ENCODE measurements at places on chromosomes 6 and 20. TPM values are rescaled to one million over a fixed set of nuclear protein-coding genes. Genes with fewer than 3 reads are reported as not detected.
A peak's percentile ranks its signal among the peaks of the same experiment; 100 is the strongest.

The HCRTR2 gene
- not detected for total RNA-seq

The NHSL1 gene
- total RNA-seq, result 6.2 TPM

The EFCAB8 gene
- total RNA-seq, result not detected

The CLPSL2 gene
- not detected for total RNA-seq

The MYT1 gene
- not detected for total RNA-seq

The PPP1R16B gene
- not detected for total RNA-seq

The COL9A1 gene
- total RNA-seq, result not detected

The ADRM1 gene
- total RNA-seq, result 138 TPM

The GID8 gene
- total RNA-seq, result 29.1 TPM

- H3K27me3 ChIP-seq, result no peaks in the 10 kb centered on the region
- 0 out of 2 replicates have a peak, but pooled peaks cover 5% of the 10 kb centered on the region for H3K4me1 ChIP-seq
- no peak overlapping the region for H3K27ac ChIP-seq
- H3K36me3 ChIP-seq, result no peaks in the 10 kb centered on the region
These were observed 229.3 kb downstream of the FARS2 start for GRCh38 chr6:5490501-5491069.

DNA sequence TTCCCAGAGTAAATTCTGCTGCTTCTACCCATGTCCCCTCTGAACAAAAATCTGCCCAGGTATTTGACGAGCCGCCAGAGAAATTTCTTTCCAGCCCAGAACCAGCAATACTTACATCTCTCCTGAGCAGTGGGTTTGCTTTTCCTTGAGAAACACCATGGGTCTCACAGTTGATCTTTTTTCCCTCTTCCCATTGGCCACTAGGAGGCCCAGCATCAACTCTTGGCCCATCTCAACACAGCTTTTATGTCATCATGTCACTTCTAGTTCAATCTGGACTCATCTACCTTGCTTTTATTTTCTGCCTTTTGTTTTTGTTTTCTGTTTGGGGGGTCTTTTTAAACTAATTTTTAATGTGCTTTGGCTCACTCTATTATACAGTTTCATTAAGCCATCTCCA is 18.8 kb downstream of the MAFB start:
- no peak for DNase-seq
- H3K4me1 ChIP-seq, result peaks cover 7% of the 10 kb centered on the region
- H3K4me3 ChIP-seq, result no peak overlapping the region
- H3K27me3 ChIP-seq, result no peaks in the 10 kb centered on the region

DNA sequence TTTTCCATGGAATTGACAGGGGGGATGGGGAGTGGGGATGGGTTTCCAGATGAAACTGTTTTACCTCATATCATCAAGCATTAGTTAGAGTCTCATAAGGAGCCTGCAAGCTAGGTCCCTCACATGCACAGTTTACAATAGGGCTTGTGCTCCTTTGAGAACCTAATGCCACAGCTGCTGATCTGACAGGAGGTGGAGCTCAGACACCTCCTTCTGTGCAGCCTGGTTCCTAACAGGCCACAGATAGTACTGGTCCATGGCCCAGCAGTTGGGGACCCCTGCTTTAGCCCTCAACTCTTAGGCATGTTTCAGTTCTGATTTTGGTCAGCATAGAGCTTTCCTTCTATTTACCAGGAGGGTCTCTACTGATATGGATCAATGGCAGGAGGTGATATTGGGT is 251.6 kb downstream of the LAMA2 start:
- no peaks in the 10 kb centered on the region for H3K36me3 ChIP-seq
- no peak overlapping the region for H3K4me3 ChIP-seq
- H3K4me1 ChIP-seq, result peaks cover 21% of the 10 kb centered on the region
- no peak overlapping the region for H3K27ac ChIP-seq

DNA sequence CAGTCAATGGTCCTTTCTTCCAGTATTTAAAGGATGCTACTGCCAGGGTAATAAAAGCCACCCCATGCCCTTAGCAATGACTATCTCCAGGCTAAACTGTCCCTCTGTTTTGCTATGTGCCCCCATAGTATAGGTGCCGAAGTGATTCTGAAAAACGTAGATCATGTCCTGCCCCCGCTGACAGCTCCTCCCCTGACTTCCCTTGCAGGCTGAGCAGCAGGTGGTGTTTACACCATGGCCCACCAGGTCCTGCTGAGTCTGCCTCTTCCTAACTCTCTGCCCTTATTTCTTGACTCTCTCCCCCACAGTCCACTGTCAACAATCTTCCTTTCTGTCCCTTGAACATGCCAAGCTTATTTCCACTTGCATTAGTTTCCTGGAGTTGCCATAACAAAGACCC is 352.5 kb upstream of the TSHZ2 start:
- H3K27ac ChIP-seq, result no peak overlapping the region
- no peak overlapping the region for H3K4me3 ChIP-seq
- H3K36me3 ChIP-seq, result no peaks in the 10 kb centered on the region
- DNase-seq, result no peak
- H3K27me3 ChIP-seq, result no peaks in the 10 kb centered on the region
- H3K4me1 ChIP-seq, result peaks cover 13% of the 10 kb centered on the region

DNA sequence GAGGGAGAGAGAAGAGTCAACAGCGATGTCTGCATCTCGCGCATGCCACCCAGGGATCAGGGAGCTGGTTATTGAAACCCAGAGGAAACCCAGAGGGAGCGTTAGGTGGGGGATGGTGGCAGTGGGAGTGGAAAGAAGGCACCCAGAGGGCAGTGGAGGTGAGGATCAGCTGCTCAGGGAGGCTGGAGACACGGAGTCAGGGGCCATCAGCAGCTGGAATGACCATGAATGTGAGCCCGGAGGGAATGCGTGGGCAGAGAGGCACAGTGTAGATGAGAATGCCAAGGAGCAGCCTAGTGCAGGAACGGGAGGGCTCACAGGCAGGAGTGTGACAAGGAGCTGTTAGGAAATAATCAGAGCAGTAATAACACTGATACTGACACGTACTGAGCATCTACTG is 36.2 kb downstream of the RSPO4 start:
- no peak overlapping the region for H3K4me3 ChIP-seq
- H3K4me1 ChIP-seq, result no peaks in the 10 kb centered on the region
- no peak for DNase-seq
- H3K27ac ChIP-seq, result no peak overlapping the region
- 0 out of 2 replicates have a peak, but pooled peaks cover 6% of the 10 kb centered on the region for H3K27me3 ChIP-seq

DNA sequence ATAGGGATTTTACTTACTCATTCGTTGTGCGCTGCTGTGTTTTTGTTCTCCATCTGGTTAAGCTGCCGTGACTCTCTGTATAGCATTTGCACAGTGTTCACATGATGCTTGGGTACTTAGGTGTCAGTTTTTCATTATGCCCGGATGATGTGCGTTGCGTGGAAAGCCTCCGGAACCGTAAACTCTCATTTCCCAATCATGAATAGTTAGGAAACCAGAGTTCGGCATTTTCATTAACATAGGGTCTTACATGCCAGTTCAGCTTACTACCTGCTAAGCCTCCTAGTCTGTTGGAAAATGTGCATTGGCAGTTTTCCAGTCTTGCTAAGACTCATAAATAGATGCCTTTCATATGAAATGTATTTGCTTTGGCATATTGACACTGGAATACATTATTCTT is 483.4 kb upstream of the FLRT3 start:
- no peak overlapping the region for H3K4me3 ChIP-seq
- no peaks in the 10 kb centered on the region for H3K4me1 ChIP-seq
- no peaks in the 10 kb centered on the region for H3K27me3 ChIP-seq
- no peak for DNase-seq

- H3K27ac ChIP-seq, result peak overlapping the region; percentile 97
- 0 out of 2 replicates have a peak, but pooled peaks cover 14% of the 10 kb centered on the region for H3K4me1 ChIP-seq
- peak; percentile 42 for DNase-seq
- peak overlapping the region; percentile 95 for H3K4me3 ChIP-seq
- H3K36me3 ChIP-seq, result peaks cover 39% of the 10 kb centered on the region
These were observed 1.5 kb downstream of the PRRC2A start for GRCh38 chr6:31621991-31622390.

GRCh38 chr6:87654122-87654521 is 47.9 kb downstream of the AKIRIN2 start:
- DNase-seq, result no peak
- H3K27ac ChIP-seq, result no peak overlapping the region
- H3K4me1 ChIP-seq, result peaks cover 5% of the 10 kb centered on the region
- H3K27me3 ChIP-seq, result no peaks in the 10 kb centered on the region
- H3K36me3 ChIP-seq, result peaks cover 6% of the 10 kb centered on the region
- no peak overlapping the region for H3K4me3 ChIP-seq

DNA sequence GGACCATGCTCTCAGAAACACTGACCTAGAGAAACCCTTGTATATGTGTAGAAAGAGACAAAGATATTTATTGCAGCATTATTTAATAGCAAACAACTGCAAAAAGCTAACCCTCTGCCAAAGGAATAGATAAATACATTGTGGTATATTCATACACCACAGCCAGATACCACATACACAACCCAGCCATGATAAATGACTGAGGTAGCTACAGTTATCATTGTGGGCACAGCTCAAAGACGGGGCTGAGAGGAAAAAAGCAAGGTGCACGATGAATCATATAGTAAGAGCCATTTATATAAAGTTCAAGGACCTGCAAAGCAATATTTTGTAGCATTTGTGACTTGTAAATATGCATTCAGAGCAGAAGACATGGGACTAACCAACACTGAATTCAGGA is 30.8 kb downstream of the RSPO4 start:
- peaks cover 6% of the 10 kb centered on the region for H3K4me1 ChIP-seq
- no peak for DNase-seq
- H3K27ac ChIP-seq, result no peak overlapping the region
- H3K36me3 ChIP-seq, result no peaks in the 10 kb centered on the region
- H3K4me3 ChIP-seq, result no peak overlapping the region

DNA sequence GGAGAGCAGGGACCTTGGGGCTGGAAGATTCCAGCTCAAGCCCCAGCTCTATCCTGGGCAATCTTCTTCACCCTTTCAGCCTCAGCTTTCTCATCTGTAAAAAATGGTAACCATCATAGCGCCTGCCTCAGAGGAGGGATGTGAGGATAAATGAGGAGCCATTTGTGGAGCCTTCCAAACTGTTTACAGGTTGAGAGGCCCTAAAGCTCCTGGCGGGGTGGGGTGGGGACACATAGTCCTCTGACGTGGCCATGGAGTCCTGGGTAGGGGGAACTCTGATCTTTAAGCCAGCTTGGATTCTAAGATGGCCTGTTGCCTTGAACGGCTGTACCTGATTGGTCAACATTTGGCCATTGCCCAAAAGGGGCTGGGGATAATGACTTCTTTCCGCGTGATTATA is 111.1 kb downstream of the TOX2 start:
- peaks cover 10% of the 10 kb centered on the region for H3K4me1 ChIP-seq
- no peaks in the 10 kb centered on the region for H3K27me3 ChIP-seq
- H3K36me3 ChIP-seq, result no peaks in the 10 kb centered on the region
- no peak overlapping the region for H3K4me3 ChIP-seq

DNA sequence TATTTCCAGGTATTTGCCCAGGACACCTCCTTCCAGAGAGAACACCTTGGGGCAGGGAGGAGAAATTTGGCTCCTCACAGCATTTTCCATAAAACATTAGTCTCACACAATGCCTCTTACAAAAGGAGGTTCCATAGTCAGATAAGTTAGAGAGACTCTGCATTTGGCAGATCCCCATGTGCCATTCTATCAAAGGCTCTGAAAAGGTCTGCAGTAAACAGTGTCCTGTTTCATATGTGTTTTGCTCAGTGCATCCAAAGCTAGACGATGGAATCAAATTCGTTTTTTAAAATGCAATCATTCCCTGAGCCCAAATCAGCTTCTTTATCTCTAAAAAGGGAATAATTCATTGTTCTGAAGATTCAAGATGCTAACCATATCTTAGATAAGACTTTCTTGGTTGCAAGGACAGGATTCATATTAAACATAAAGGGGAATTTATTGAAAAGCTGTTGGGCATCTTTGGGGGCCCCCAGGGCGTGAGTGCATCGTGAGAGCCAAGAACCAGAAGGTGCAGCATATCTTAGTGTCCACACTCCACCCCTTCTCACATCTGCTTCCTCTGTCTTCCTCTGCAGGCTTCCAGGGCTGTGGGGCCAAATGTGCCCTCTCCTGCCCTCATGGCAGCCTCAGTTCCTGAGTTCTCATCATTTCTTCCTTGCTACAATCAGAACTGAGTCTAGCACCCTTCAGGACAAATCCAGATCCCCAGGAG is 41.4 kb upstream of the MLN start:
- H3K27ac ChIP-seq, result no peak overlapping the region
- no peak overlapping the region for H3K4me3 ChIP-seq
- H3K27me3 ChIP-seq, result no peaks in the 10 kb centered on the region
- no peaks in the 10 kb centered on the region for H3K36me3 ChIP-seq
- no peak for DNase-seq
- H3K4me1 ChIP-seq, result peaks cover 9% of the 10 kb centered on the region

DNA sequence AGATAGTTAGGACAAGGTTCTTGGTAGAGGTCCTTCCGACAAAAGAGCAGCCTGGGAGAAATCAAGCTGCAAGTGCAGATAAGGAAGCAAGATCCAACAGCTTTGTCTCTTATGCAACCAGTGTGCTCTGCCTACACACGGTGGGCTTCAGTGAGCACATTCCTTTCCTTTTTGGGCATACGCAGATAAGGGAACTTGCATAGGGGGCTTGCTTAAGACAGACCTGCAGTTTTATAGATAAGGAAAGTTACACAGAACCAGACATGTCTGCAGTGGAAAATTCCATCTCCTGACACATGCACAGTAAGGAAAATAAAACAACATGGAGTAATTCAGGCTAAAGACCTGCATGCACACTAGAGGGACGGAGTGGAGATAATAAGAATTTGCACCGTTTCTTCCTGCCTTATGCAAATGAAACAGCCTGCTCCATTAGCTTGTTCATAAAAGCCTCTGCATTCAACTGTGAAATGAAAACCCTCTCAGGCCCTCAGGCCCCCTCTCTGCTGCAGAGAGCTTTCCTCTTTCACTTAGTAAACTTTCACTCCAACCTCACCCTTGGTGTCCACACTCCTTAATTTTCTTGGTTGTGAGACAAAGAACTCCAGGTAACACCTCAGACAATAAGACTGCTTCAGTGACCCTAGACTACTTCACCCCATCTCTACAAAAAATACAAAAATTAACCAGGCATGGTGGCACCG is 97.5 kb upstream of the MYLIP start:
- H3K36me3 ChIP-seq, result no peaks in the 10 kb centered on the region
- H3K4me3 ChIP-seq, result no peak overlapping the region
- no peak overlapping the region for H3K27ac ChIP-seq
- H3K27me3 ChIP-seq, result peaks cover 24% of the 10 kb centered on the region
- DNase-seq, result no peak

- H3K27me3 ChIP-seq, result peaks cover 4% of the 10 kb centered on the region
- no peak overlapping the region for H3K27ac ChIP-seq
- no peaks in the 10 kb centered on the region for H3K36me3 ChIP-seq
- no peak for DNase-seq
- no peak overlapping the region for H3K4me3 ChIP-seq
- H3K4me1 ChIP-seq, result 0 out of 2 replicates have a peak, but pooled peaks cover 3% of the 10 kb centered on the region
These were observed 8.8 kb upstream of the TRIM31 start for GRCh38 chr6:30121446-30122366.

- H3K4me1 ChIP-seq, result peaks cover 9% of the 10 kb centered on the region
- peaks cover 19% of the 10 kb centered on the region for H3K36me3 ChIP-seq
- peak; percentile 59 for DNase-seq
- peak overlapping the region; percentile 40 for H3K27ac ChIP-seq
- H3K4me3 ChIP-seq, result peak overlapping the region; percentile 81
These were observed 881 bp upstream of the MCM3 start for GRCh38 chr6:52285177-52286068.

DNA sequence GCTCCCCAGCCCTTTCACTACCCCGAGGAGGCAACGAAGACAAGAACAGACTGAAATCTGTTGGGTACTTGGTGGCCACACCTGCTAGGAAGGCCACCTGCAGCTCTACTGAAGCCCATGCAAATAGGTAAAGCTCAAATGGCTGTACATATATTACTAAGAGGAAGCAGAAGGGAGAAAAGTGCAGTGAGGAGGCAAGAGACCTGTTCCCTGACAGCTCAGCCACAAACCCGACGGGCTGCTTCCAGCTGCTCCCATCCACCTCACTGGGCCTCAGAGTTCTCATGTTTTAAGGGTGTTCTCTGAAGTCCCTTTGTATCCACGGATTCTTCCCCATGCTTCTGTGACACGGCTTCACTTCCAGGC is 24.6 kb downstream of the TRAM2 start:
- H3K27ac ChIP-seq, result peak overlapping the region; percentile 74
- peak overlapping the region; percentile 6 for H3K4me3 ChIP-seq
- H3K27me3 ChIP-seq, result no peaks in the 10 kb centered on the region
- H3K36me3 ChIP-seq, result 0 out of 2 replicates have a peak, but pooled peaks cover 9% of the 10 kb centered on the region
